Thyroid gland (tissue), 4 donors: ENCODE measurements at places on chromosomes 4 and X. TPM values are rescaled to one million over a fixed set of nuclear protein-coding genes. Genes with fewer than 3 reads are reported as not detected.

The G3BP2 gene
- total RNA-seq: 149 TPM

The PABPC1L2A gene
- not detected for total RNA-seq

The CHRDL1 gene
- total RNA-seq: 23.6 TPM

The ATRX gene
- 96.2 TPM for total RNA-seq

The ODAPH gene
- not detected for total RNA-seq

The SASH3 gene
- total RNA-seq: 7.3 TPM

The MYOZ2 gene
- total RNA-seq: not detected

The PFKFB1 gene
- 0.56 TPM for total RNA-seq

The GLOD5 gene
- total RNA-seq: not detected

GRCh38 chr4:2537011-2537830 lies 774 bp downstream of the FAM193A start:
- peaks cover 18% of the 10 kb centered on the region for H3K4me1 ChIP-seq
- H3K27me3 ChIP-seq: no peaks in the 10 kb centered on the region
- peak overlapping the region; percentile 90 for H3K27ac ChIP-seq
- no peaks in the 10 kb centered on the region for H3K36me3 ChIP-seq

DNA sequence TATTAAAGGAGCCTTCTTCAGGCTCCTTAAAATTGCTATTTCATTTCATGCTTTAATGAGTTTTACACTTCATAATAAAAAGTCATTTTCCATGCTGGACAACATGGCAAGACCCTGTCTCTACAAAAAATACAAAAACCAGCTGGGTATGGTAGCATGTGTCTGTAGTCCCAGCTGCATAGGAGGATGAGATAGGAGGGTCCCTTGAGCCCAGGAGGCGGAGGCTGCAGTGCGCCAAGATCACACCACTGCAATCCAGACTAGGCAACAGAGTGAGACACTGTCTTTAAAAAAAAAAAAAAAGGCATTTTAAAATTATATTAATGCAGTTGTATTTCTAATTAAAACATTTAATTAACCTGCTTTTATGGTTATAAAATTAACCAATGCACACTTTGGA lies 49.2 kb downstream of the PDS5A start:
- no peaks in the 10 kb centered on the region for H3K27me3 ChIP-seq
- no peaks in the 10 kb centered on the region for H3K36me3 ChIP-seq
- no peak overlapping the region for H3K4me3 ChIP-seq
- no peak for DNase-seq
- H3K27ac ChIP-seq: no peak overlapping the region

- no peak overlapping the region for H3K4me3 ChIP-seq
- no peaks in the 10 kb centered on the region for H3K4me1 ChIP-seq
- DNase-seq: peak; percentile 75
- no peaks in the 10 kb centered on the region for H3K27me3 ChIP-seq
- no peak overlapping the region for H3K27ac ChIP-seq
Observed at GRCh38 chr4:1693131-1693896, 9.2 kb upstream of the FAM53A start.

GRCh38 chr4:137946453-137947174 lies 295.5 kb downstream of the SLC7A11 start:
- no peaks in the 10 kb centered on the region for H3K36me3 ChIP-seq
- H3K27ac ChIP-seq: no peak overlapping the region
- H3K27me3 ChIP-seq: no peaks in the 10 kb centered on the region
- no peak for DNase-seq
- H3K4me3 ChIP-seq: no peak overlapping the region

- no peaks in the 10 kb centered on the region for H3K4me1 ChIP-seq
- no peaks in the 10 kb centered on the region for H3K27me3 ChIP-seq
- H3K36me3 ChIP-seq: no peaks in the 10 kb centered on the region
- DNase-seq: no peak
- H3K27ac ChIP-seq: no peak overlapping the region
- no peak overlapping the region for H3K4me3 ChIP-seq
Observed at GRCh38 chr4:125060376-125060775, 254.4 kb upstream of the FAT4 start.

GRCh38 chrX:133689997-133690599 lies 274.8 kb upstream of the GPC4 start:
- H3K4me1 ChIP-seq: no peaks in the 10 kb centered on the region
- no peak for DNase-seq
- no peaks in the 10 kb centered on the region for H3K27me3 ChIP-seq
- H3K36me3 ChIP-seq: no peaks in the 10 kb centered on the region

DNA sequence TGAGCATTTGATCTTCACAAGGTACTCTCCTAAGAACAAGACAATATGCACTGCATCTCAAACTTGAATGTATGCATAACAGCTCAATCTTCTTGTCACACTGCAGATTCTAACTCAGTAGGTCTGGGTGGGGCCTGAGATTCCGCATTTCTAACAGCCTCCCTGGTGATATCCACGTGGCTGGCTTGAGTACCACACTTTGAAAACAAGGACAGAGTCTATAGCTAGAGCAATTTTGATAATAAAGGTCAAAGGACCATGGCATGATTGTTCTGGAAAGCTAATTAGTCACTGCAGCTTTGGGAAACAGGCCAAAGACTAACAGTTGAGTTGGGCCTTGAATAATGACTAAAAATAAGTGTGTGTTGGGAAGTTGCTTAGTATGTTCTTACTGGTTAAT lies 213.3 kb downstream of the GBA3 start:
- no peaks in the 10 kb centered on the region for H3K36me3 ChIP-seq
- no peaks in the 10 kb centered on the region for H3K4me1 ChIP-seq
- no peak overlapping the region for H3K4me3 ChIP-seq

DNA sequence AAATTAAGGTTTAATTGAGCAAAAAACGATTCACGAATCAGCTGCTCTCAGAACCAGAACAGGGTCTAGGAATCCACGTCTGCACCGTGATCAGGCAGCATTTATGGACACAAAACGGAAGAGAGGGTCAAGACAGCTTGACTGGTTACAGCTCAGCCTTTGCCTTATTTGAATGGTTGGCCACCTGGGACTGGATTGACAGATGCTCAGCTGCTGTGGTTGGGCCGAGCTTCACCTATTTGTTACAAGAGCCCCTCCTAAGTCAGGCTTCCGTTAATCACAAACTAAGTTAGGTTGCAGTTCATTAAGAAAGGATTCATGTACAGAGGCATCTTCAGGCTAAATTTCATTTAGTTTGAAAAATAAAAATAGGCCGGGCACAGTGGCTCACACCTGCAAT lies 50.6 kb upstream of the MAN2B2 start:
- no peak overlapping the region for H3K27ac ChIP-seq
- H3K4me3 ChIP-seq: no peak overlapping the region
- DNase-seq: no peak
- H3K36me3 ChIP-seq: no peaks in the 10 kb centered on the region
- H3K4me1 ChIP-seq: no peaks in the 10 kb centered on the region

DNA sequence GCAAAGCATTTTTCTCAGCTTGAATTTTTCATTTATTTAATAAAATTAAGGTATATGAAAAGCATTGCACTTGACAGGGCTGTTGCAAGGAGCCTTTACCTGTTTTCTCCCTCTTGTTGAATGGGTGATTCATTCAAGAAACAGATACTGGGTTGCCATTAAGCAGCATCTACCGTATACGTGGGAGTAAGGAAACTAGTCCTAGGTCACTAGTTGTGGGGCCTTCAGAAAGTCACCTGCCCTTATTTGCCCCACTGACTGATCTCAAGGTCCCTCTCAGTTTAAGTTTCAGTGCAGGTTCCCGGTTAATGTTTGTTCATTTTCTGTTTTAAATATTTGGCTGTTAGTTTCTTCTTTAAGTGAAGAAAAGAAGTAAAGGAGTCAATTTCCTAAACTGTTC lies 34.0 kb downstream of the LHFPL1 start:
- H3K4me1 ChIP-seq: no peaks in the 10 kb centered on the region
- no peaks in the 10 kb centered on the region for H3K36me3 ChIP-seq
- no peak overlapping the region for H3K27ac ChIP-seq
- DNase-seq: no peak
- H3K4me3 ChIP-seq: no peak overlapping the region

DNA sequence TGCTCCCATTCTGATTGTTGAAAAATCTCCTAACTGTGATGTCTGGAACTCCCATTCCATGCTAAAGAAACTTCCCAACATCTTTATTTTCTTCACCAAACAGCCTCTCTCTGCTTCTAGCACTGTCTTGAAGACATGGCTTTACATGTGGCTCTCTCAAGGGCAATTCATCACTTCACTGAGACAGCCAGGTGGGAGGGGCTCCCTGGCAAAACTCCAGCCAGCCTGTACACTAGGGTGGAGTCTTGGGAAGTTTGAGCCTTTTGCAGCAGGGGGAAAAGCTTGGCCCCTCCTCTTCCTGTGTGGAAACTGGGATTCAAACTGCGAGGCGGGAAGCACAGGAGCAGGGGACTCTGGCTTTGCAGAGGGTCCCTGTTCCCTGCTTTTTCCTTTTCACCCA lies 130.5 kb upstream of the TTC29 start:
- no peaks in the 10 kb centered on the region for H3K4me1 ChIP-seq
- DNase-seq: no peak
- H3K36me3 ChIP-seq: no peaks in the 10 kb centered on the region
- no peak overlapping the region for H3K4me3 ChIP-seq
- H3K27me3 ChIP-seq: no peaks in the 10 kb centered on the region

DNA sequence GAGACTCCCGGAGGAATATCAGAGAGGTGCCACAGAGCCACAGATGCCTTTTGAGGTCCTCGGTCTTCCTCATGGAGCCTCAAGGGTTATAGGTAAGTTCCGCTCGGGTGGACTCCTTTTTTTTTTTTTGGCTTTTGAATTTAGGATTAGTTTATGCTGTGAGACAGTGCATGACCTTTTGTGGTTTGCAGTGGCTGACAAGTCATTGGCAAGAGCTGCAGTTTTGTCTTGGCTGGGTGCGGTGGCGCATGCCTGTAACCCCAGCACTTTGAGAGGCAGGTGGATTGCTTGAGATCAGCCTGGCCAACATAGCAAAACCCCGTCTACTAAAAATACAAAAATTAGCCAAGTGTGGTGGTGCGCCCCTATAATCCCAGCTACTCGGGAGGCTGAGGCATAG lies 4.5 kb upstream of the GRSF1 start:
- H3K27ac ChIP-seq: no peak overlapping the region
- no peaks in the 10 kb centered on the region for H3K36me3 ChIP-seq
- no peaks in the 10 kb centered on the region for H3K27me3 ChIP-seq
- peak; percentile 18 for DNase-seq

- peaks cover 19% of the 10 kb centered on the region for H3K4me1 ChIP-seq
- H3K27ac ChIP-seq: peak overlapping the region; percentile 79
- peak; percentile 67 for DNase-seq
Observed at GRCh38 chr4:153205757-153206156, 1.5 kb downstream of the TRIM2 start.

DNA sequence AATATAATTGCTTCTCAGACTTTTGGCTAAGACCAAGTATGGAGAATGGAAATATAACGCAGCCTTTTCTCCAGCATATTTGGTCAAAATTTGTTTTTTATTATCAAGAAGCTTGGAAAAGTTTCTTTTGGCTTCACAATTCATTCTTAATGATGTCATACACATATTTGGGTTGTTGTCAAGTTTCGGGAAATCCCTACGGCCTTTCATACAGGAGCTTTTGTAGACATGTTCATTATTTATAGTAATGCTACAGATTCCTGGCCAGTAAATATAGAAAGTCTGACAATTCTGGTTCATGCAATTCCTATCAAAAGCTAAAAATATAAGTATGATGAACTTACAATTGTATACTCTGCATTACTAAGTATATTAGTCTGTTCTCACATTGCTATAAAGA lies 112.9 kb downstream of the IRF2 start:
- no peak overlapping the region for H3K4me3 ChIP-seq
- no peaks in the 10 kb centered on the region for H3K4me1 ChIP-seq
- H3K36me3 ChIP-seq: no peaks in the 10 kb centered on the region
- no peak for DNase-seq
- no peak overlapping the region for H3K27ac ChIP-seq

DNA sequence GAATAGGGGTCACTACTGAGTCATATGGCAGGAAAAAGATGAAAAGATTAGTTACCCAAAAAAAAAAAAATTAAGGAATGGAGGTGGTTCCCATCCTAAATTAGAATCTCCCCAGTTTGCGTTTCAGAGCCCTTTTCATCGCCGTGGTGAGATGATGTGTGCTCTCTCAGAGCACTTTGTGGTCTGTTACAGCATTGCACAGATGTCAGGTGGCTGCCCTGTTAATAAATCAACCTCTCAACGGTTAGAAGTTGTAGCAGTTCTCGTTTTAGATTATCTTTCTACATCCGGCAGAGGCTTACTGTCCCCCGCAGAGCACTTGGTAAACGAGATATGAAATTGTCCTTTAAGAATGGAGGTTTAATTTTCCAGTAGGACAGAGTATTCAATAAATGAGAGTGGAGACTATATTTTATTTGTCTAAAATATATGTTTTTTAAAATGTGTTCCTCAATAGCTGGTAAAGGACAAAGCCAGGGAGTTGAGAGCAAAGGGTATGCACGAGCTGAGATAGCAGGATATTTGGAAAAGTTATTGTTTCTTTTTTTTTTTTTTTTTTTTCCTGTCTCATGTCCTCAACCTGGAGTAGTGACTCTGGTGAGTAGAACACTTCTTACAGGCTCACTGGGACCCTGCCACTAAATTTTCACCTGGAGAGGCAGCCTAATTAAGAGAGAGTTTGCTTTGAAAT lies 26.9 kb downstream of the AFF1 start:
- no peak overlapping the region for H3K27ac ChIP-seq
- H3K4me3 ChIP-seq: no peak overlapping the region
- H3K27me3 ChIP-seq: no peaks in the 10 kb centered on the region
- DNase-seq: no peak

GRCh38 chr4:54635318-54635717 lies 22.4 kb upstream of the KIT start:
- no peak overlapping the region for H3K4me3 ChIP-seq
- no peaks in the 10 kb centered on the region for H3K4me1 ChIP-seq
- H3K36me3 ChIP-seq: no peaks in the 10 kb centered on the region
- H3K27me3 ChIP-seq: no peaks in the 10 kb centered on the region

- no peaks in the 10 kb centered on the region for H3K36me3 ChIP-seq
- no peak overlapping the region for H3K4me3 ChIP-seq
- no peaks in the 10 kb centered on the region for H3K4me1 ChIP-seq
- no peak overlapping the region for H3K27ac ChIP-seq
Observed at GRCh38 chr4:26766141-26766540, 94.5 kb upstream of the STIM2 start.

- H3K27ac ChIP-seq: no peak overlapping the region
- no peaks in the 10 kb centered on the region for H3K4me1 ChIP-seq
- no peaks in the 10 kb centered on the region for H3K36me3 ChIP-seq
- no peak overlapping the region for H3K4me3 ChIP-seq
- DNase-seq: no peak
Observed at GRCh38 chrX:21802839-21803238, 36.6 kb upstream of the MBTPS2 start.

DNA sequence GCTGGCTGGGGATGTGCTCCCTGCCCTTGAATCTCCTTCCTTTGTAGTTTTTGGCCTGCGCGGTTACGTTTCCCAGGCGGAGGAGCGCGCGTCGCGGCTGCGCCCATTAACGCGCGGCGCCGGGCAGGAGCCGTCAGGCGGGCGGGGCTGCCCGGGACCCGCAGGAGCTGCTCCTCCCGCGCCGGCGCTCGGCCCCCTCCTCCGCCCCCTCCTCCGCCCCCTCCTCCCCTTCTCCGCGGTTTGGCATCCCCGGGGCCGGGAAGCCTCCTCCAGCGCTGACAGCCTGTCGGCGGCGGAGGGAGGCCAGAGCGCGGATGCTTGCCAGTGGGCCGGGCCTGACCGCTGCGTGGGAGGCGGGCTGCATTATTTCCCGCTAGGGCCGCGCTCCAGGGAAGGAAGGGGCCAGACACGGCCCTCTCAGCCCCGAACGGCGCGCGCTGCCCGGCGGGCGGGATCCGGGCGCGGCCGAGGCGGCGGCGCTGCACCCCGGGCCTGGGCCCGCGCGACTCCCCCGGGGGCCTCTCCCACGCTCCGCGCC lies at the start of gene DCLK2:
TSS of gene DCLK2 (plus strand) at position 405 of the 538 bp plus-strand sequence. CDS start 583 bp downstream, outside the sequence.
- peaks cover 10% of the 10 kb centered on the region for H3K4me1 ChIP-seq
- H3K27ac ChIP-seq: peak within 1 kb of the TSS; percentile 83
- H3K27me3 ChIP-seq: no peaks in the 10 kb centered on the region

GRCh38 chr4:181911420-181911819 lies 331.8 kb upstream of the TENM3 start:
- DNase-seq: no peak
- no peaks in the 10 kb centered on the region for H3K27me3 ChIP-seq
- H3K27ac ChIP-seq: no peak overlapping the region
